ENCODE measurements at places on chromosomes 4 and X. TPM values are rescaled to one million over a fixed set of nuclear protein-coding genes. Genes with fewer than 3 reads are reported as not detected.
A peak's percentile ranks its signal among the peaks of the same experiment; 100 is the strongest.

Gene RS1
- total RNA-seq: not detected

Gene UGT8
- 4.3 TPM for total RNA-seq

GRCh38 chr4:111066447-111066846 lies 443.6 kb upstream of the PITX2 start:
- no peak for DNase-seq

DNA sequence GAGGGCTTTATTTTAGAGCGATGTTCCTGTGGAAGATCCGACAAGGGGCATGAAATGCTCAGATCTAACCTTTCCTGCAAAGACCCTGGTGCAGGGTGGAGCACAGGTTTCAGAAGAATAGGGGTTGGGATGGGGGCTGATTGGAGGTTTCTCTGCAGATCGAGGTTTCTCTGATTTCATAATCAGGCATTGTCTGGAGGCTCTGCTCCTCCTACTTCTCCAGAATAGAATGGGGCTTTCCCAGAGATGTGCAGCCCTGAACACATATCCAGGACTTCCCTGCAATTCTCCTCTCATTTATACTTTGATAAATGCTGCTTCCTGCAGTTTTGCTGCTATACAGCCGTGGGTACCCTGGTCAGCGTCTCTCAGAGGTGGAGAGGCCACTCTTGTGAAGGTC lies 397.6 kb upstream of the BOD1L1 start:
- no peak for DNase-seq

GRCh38 chr4:24796620-24797019 lies 1.2 kb downstream of the SOD3 start:
- DNase-seq: no peak

DNA sequence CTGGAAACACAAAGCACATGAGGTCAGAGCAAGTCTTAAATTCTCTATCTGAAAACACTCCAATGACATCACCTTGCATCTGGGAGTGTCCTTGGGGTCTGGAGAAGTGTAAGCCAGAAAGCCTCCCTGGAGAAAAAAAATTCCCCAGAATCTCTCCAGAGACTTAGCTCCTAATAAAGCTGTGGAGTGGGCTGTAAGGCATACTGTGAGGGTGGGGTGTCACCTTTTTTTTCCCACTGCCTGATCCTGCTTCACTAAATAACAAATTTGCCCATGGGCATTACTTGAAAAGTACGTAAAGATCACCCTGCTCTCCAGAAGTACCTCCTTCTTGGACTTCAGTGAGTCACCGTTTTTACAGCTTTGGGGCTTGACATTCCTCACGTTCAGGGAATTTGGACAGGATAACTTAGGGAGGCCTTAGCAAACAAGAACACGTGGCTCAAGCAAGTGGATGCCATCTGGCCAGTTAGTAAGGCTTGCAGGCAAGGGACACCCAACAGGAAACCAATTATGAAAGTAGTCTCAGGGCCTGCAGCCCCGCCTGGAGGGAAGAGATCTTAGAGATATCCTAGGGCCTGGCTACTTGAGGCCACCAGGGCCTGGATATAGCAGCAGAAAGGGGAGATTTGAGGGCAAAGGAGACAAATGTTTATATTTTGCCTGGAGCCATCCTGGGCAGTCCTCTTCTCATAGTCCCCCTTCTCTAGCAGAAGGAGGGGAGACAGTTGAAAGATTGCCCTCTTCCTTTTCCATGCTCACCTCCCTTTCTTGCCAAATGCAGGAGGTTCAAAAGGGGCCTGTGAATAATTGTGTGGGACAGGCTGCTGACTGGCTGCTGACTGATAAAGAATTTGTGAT lies 60.1 kb upstream of the PLAC1 start:
- peak; percentile 84 for DNase-seq

DNA sequence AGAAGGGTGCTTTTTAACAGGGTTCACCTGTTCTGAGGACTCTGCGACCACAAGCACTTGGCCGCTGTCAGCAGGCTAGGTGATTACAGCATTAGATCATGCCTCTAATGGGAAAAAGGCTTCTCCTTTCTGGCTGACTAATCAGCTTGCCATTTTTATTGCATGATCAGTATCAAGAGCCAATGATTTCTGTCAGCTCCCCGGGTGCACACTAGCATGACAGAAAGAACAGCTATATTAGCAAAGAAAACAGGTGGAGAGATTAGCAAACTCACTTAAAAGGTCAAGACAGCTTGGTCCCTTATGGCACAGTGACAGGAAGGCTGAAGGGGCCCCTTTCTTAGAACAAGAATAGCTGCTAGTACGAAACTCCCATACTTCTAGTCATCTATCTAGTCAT lies 170.0 kb downstream of the SMIM20 start:
- DNase-seq: no peak

DNA sequence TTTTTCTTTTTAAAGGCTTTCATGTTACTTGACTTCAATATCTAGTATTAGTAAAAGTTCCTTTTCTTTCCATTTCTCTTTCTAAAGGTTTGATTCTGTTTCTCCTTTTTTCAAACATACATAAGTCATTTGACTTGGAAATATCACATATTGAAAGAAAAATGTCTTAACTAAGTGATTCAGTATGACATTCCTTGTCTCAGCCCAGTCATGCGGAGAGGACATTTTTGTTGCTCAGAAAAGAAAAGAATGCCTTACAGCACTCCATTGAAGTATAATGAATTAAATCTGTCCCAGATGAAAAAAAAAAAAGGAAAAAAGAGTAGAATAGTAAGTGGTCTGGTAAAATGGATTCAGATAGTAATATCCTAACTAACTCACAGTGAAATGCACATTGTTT lies 466.1 kb downstream of the ADGRL3 start:
- no peak for DNase-seq

GRCh38 chrX:71976753-71977152 lies 66.1 kb downstream of the NHSL2 start:
- no peak for DNase-seq

GRCh38 chr4:15694431-15694830 lies 8.4 kb upstream of the BST1 start:
- DNase-seq: no peak

GRCh38 chrX:17226736-17227135 lies 148.3 kb upstream of the NHS start:
- no peak for DNase-seq

GRCh38 chr4:99165978-99166377 lies 21.9 kb upstream of the ADH4 start:
- DNase-seq: no peak

GRCh38 chrX:106684207-106684606 lies 42.3 kb upstream of the RNF128 start:
- DNase-seq: no peak

DNA sequence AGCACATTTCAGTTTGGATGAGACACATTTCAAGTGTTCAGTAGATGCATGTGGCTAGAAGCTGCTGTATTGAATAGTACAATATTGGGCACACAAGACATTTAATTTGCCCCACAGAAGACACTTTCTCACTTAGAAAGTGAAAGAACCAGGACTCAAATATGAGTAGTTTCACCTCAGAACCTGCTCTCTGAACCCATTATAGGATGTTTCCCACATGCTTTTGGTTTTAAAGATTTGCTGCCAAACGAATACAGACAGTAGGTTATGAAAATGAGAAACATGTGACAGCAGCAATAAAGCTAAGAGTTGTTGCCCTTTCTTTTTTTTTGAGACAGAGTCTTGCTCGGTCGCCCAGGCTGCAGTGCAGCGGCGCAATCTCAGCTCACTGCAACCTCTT lies 32.3 kb downstream of the C4orf54 start:
- DNase-seq: no peak

DNA sequence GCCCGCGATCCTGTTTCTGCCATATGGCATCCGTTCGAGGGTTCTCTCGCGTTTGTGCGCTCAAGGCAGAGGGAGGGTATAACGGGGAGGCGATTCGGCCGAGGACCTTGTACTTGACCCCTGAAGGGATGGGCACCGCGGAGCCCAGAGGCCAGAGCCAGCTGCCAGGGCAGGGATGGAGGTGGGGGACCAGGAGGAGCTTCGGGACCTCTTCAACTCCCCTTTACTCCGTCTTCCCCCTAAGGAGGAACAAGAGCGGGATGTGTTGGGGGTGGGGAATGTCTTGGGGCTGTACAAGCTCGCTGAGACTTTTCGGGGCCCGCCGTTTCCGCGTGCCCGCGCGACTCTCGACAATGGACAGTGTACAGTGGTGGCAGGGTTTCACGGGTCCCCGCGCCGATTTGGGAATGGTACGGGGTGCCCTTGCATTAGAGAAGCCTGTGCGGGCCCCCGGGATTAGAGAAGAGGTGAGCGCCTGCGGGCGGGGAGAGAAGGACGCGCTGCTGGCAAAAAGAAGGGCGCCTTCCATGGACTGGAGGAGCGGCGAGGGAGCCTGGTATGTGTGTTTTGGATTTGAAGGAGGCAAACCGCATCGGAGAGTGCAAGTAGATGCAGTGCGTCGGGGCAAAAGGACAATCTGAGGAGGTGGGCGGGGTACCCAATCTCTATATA lies 760 bp downstream of the UGT8 start:
- DNase-seq: no peak

- DNase-seq: no peak
These were observed 168.2 kb downstream of the COL25A1 start for GRCh38 chr4:109134268-109134667.

- DNase-seq: no peak
These were observed 125.7 kb downstream of the ZNF827 start for GRCh38 chr4:145812919-145813318.

DNA sequence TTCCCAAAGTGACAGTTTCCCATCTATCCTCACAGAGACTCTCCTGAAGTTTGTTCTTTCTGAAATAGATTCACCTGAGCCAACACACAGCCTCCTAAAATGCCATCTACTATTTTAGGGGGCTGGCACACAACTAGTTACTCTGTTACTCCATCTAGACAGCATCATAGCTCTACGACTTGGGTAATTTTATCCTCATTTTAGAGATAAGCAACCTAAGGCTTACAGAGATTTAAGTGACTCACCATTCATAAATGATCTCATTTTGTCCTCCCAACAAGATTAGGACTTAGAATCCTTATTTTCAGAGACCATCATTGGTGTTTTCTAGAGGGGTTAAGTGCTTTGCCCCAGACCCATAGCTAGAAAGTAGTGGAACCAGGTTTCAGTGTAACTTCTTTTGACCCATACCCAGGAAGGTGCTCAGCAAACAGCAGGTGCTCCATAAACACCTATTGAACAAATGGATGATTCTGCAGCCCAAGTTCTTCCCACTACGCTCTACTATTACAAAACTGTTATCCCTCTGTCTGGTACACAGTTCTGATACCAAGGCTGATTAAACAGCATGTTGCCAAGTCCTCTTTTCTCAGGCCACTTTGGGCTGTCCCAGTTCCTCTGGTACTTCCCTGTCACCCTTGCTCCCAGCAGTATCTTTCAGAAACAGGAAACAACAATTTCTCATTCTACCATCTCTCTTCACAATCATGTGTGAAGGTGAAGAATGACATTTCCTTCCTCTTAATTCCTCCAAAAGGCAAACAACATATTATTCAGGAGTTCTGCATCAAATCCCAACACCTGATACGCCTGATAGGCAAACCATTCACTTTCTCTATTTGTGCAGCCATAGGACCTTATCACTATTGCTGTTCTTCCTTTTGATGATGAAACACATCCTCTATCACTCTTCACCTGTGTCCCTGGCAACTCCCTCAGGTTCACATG lies 304.7 kb upstream of the TAPT1 start:
- DNase-seq: no peak

GRCh38 chrX:70505451-70505841 lies 60.8 kb downstream of the DLG3 start:
- no peak for DNase-seq

DNA sequence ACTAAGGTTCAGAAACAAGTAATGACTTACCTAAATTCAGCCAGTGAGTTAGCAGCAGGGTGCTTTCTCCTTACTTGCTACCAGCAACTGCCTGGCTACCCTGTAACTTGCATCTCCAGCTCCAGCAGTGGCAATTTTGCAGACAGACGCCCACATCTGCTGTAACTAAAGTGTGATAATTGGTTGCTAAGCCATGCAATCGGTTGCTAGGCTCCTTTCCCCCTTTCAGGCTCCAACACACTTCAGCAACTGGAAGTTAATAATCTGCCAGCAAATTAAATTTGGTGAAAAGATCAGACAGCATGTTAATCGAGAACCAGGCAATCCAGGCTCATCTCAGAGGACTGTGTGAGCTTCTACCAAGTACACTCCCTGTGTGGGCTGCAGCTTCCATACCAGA lies 24.2 kb upstream of the ARHGEF9 start:
- no peak for DNase-seq
